ENCODE measurements at places on chromosomes 7 and 10.

GRCh38 chr10:63008491-63008890 lies 124.6 kb upstream of the NRBF2 start:
- DNase-seq: no peak

DNA sequence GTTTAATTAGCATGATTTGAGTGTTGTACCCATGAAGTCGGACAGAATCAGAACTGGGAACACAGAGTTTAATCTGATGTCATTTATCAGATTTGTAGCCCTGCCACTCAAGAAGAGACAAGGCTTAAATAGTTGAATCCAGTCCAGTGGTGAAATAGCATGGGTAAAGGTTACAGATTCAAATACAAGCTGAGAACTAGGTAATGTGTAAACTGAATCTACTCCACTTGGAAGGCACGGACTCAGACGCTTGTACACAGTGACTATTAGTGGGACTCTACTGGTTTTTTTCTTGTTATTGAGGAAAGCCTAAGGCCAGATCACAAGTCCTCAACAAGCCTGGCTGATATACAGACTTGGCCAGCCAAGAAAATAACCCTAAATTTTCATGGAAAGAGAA lies 142.9 kb downstream of the CTTNBP2 start:
- DNase-seq: no peak

DNA sequence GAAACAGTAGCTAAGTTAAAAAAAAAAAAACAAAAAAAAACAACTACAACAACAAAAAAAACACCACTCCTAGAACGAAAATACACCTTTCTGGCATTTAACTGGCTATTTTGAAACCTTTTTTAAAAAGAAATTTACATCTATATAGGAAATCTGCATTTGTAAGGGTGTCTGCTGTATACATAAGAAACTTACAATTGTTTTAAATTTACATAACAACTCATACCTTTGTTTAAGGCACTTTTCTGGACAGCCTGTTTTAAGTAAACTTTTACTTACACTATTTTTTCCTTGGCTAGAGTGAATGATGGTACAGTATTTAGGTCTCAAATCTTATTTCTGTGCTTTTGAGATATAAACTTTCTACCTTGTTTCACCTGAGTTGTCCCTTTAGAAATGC lies 34.0 kb upstream of the PAPSS2 start:
- DNase-seq: no peak

DNA sequence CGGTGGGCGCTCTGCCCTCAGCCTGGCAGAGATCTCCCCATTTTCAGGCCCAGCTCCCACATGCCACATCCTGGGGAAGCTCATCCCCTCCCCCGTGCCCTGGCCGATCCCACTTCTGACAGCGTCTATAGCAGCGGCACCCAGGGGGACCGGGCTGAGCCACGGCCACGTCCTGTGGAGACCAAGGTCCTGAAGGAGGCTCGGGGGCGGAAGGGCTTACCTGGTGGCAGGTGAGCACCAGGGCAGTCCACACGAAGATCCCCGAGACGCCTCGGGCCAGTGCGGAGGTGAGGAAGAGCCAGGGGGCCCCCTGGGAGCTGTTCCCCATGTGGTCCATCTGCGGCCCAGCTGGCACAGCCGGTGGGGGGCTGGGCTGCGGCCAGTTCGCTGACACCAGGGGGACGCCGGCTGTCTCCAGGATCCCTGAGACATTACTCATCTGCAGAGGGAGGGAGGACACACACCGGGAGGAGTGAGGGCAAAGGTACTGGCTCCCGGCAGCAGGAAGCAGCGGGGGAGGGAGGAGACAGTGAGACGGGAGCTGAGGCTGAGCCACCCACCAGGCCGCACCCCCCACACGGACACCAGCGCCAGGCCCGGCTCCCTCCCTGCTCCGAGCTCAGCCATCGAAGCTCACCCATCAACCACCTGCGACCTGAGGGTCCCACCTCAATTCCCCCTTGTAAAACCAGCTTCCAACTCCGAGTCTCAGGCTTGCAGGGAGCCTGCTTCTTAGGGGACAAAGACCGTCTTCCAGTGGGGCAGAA lies 776 bp downstream of the TMEM184A start:
- peak; percentile 36 for DNase-seq

GRCh38 chr7:96308950-96309263 lies 13.0 kb downstream of the SLC25A13 start:
- no peak for DNase-seq

DNA sequence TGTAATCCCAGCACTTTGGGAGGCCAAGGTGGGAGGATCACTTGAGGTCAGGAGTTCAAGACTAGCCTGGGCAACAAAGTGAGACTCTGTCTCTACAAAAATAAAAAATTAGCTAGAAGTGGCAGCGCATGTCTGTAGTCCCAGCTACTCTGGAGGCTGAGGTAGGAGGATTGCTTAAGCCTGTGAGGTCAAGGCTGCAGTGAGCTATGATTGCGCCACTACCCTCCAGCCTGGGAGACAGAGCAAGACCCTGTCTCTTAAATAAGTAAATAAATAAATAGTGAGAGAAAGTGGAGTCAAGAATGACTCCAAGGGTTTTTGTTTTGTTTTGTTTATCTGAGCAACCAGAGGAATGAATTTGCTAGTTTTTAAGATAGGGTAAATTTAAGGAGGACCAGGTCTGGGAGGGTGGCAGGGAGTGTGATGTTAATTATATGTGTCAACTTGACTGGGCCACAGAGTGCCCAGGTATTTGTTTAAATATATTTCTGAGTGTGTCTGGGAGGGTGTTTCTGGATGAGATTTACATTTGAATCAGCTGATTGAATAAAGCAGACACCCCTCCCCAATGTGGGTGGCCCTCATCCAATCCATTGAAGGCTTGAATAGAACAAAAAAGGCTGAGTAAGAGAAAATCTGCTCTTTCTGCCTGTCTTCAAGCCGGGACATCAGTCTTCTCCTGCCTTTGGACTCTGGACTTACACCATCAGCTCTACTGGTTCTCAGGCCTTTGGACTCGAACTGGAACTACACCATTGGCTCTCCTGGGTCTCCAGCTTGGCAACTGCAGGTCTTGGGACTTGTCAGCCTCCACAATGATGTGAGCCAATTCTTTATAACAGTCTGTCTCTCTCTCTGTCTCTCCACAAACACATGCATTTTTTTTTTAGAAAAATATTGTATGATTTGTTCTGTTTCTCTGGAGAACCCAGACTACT lies 23.5 kb downstream of the IMPDH1 start:
- DNase-seq: no peak

DNA sequence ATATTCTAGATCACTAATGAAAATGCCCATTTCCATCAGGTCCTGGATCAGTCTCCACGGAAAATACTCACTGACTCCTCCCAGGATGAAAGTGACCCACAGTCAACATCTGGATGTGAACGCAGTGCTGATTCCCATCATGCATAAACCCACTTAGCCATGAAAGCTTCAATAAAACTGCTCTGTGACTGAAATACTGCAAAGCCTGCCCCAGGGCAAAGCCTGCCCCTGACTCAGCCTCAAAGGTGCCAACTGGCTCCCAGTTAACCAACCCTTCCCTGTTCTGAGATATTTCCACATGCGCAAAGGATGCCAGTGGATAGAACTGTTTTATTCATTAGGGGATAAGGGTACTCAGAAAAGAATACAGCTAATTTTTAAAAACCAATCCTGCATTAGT lies 24.0 kb downstream of the OSBPL3 start:
- DNase-seq: no peak

- peak; percentile 56 for DNase-seq
Measured at GRCh38 chr10:122939856-122940543, 14.0 kb downstream of the C10orf88 start.

- DNase-seq: no peak
Measured at GRCh38 chr7:19670806-19671205, 38.0 kb downstream of the POLR1F start.

DNA sequence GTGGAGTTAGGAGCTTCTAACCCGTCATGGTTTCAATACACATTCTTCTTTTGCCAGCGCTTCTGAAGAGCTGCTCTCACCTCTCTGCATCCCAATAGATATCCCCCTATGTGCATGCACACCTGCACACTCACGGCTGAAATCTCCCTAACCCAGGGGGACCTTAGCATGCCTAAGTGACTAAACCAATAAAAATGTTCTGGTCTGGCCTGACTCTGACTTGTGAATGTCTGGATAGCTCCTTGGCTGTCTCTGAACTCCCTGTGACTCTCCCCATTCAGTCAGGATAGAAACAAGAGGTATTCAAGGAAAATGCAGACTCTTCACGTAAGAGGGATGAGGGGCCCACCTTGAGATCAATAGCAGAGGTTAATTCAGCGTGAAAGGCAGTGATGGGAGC lies 22.4 kb downstream of the PRSS2 start:
- no peak for DNase-seq

DNA sequence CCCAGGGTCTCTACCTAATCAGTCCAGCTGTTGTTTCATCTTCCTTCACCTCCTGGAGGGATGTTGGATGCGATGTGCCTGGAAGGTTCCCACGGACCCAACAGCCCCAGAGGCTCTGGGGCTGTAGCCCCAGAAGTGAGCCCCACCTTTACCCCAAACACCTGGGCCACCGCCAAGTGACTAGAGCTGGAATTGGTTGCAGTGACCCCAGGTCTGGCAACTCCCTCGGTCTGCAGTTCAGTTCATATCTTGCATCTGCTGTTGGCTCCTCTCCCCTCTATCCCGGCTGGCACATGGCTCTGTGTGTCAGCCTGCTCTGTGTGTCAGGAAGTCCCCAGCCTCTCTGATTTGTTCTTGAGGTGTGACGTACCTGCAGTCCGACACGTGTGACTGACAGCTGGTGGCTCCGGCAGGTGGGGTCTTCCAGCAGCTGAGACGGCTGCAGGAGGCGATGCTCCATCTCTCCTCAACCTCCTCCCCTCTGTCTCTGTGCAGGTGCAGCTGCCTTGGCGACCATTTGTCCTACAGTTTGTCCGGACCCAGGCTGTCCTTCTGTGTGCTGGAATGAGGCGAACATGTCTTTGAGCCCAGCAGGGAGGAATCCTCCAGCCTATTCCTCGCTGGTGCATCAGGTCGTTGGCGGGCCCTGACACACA lies 38.6 kb downstream of the ELFN1 start:
- no peak for DNase-seq

DNA sequence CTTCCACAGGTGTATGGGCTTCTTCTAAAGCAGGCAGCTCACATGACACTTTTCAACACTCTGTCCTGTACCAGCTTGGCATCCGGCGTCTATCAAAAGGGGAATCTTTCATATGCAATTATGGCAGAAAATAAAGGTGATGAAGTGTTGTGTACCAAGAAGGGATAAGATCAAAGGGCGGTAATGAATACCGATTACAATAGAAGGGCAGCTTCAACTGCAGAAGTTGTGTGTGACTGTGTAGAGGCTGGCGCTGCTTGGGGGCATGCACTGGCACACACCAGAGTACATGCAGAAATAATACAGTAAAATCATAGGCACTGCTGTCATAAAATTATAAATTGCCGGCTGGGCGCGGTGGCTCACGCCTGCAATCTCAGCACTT lies 744.7 kb downstream of the LRMDA start:
- DNase-seq: no peak

GRCh38 chr7:23970193-23970592 lies 260.2 kb downstream of the STK31 start:
- no peak for DNase-seq

- DNase-seq: no peak
Measured at GRCh38 chr7:7292085-7292484, 109.7 kb downstream of the C1GALT1 start.

GRCh38 chr7:2717293-2718261 lies 29.6 kb downstream of the AMZ1 start:
- no peak for DNase-seq

DNA sequence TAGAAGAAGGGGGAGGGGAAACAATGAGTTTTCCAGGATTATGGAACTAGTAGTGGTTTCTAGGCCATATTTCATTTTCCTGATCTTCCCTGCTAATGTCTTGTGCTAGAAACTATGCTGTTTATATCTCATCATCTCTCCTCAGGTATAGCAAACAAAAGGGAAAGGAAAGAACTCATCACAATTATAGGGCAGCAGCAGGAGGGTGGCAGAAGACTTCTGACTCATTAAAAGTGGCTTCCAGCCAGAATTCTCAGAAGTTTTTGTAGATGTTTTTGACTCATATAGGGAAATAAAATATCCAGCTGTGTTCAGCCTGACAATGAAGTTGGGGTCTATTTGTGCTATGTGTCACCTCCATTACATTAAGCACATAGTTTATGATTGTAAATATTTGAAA lies 6.5 kb downstream of the AHR start:
- peak; percentile 37 for DNase-seq

GRCh38 chr7:156147104-156147503 lies 334.8 kb upstream of the SHH start:
- no peak for DNase-seq

DNA sequence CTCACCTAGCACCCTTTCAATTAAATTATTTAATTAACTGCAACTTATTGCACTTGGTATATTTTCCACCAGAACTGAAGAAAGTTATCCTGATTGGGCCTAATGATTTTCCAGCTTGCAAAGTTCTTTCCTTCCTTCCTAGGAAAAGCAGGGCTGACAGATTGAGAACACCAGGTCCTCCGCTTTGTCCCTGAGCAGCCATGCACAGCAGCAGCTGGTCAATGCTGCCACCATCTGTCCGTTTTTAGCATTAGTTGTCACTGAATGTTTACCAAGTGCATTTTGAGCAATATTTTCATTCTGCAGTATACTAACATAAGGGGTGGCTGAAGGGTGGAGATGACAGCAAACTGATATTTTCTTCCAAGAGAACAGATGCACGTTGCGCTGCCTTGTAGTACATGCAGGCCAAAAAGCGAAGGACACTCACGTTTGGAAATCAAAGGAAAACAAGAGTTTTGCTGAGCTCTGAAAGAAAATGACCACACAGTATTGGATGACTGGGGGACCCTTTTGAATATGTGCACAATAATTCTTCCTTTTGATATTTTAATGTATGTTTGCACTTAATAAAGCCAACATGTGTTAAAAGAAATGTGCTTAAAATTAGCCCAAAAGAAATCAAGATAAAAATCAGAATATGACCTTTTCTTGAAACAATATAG lies 248.8 kb upstream of the PTN start:
- DNase-seq: no peak

DNA sequence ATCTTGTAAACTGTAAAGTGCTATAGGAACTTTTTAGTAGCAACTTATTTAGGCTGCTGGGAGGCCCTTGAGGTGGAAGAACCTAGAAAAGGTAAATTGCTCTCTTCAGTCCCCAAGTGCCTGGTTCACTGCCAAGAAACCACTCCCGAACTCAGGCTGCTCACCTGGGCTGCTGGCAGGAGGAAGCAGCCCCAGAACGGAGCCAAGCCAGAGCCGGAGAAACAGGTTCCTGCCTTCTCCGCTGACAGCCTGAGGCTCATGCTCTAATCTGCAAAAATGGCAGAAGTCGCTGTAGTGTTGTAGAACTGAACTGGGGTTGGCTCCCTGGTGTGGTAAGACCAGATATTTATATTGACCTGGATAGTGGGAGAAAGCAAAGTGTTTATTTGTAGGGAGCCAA lies 136.0 kb downstream of the CUL2 start:
- DNase-seq: no peak

DNA sequence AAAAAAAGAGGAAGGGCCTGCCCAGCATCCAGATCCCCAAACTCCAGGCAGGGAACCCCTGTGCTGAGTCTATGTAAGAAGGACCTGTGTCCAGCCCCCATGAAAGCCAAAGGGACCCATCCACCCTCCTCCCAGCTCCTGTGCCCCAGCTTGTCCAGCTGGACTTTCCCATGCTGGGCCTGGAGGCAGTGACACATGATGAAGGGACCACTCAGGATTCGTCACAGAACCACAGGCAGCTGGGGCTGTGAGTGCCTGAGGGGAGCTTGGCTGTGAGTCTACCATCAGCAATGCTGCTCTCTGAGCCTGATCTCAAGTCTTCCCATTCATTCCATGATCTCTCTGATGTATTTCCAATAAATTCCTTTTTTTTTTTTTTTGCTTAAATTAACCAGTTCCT lies 36.2 kb upstream of the MNX1 start:
- peak; percentile 47 for DNase-seq

Data from AG04449 (cell line).